Activated T-cell treated with anti-CD3 and anti-CD28 coated beads, Interleukin-2, amount 50 U/mL, for 24 hours (primary cell): ENCODE measurements at places on chromosomes 5 and 9.

GRCh38 chr5:179606071-179606909, 17.2 kb downstream of the HNRNPH1 start:
- DNase-seq = no peak

DNA sequence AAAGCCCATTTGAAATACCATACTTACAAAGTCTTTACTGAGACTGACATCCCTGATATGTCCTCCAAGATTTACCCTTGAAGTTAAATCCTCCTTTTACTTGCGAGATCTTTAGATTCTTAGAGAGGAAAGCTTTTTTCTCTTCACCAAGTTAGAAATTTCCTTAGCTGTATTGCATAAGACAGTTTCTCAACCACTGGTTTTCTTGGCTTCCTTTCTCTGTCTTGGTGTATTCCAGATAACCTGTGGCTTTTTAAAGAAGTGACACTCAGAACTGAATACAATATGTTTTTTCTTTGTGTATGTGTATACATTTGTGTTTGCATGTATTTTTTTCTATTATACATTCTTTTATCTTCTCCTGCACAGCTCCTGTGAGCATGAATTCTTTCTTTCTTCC, 65.0 kb downstream of the SNCAIP start:
- DNase-seq = no peak

DNA sequence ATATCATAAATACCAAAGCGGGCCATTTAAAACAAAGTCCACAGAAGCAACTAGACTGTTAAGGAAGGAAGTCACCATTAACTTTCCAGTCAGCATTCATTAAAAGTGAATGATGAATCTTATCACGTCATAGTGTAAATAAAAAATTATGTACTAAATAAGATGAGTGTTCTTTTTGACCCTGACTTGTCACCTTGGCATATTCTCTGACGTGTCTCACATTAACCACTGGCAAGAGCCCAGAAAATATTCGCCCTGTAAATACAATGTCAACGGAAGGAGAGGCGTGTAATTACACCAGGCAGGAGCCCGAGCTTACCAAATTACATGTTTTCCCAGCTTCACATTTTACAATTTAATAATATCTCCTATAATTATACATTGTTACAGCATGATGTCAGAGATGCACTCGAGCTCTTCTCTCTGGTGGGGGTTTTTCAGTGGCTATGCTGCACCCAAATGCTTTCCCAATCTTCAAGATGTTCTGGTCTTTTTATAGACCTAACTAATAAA, 29.3 kb upstream of the UBE2QL1 start:
- no peak for DNase-seq

DNA sequence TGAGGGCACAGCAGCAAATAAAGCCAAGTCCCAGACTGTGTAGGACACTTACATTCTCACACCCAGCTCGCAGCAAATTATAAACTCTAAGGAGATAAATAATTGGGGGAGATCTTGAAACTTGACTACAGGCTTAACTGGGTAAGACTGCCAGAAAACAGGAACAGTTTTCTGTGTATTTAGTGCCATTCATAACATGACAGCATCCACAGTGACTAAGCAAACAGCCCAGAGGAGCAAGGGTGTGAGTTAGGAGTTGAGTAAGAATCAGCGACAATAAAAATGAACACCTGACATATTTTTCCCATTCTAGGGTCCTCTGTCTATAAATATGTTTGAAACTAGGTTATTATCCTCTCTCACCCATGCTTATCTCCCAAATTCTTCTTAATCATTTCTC, 370.9 kb upstream of the WWC1 start:
- no peak for DNase-seq
